G401 (cell line): ENCODE measurements at places on chromosomes 2 and 18. TPM values are rescaled to one million over a fixed set of nuclear protein-coding genes. Genes with fewer than 3 reads are reported as not detected.

Gene EHD3
- 3.5 and 4.9 TPM in 2 replicates for total RNA-seq

Gene LRRC30
- total RNA-seq = not detected in 2 replicates

Gene CXCR1
- not detected in 2 replicates for total RNA-seq

Gene RTN4
- total RNA-seq = 80.7 and 110 TPM in 2 replicates

Gene SUCLG1
- total RNA-seq = 33.3 and 49.6 TPM in 2 replicates

Gene SH2D6
- not detected in 2 replicates for total RNA-seq

Gene BOLL
- total RNA-seq = not detected in 2 replicates

Gene TGFA
- not detected in 2 replicates for total RNA-seq

Gene TAF4B
- total RNA-seq = 12.3 and 19.6 TPM in 2 replicates

Gene CHRND
- total RNA-seq = not detected in 2 replicates

Gene KCNG2
- total RNA-seq = 3.8 and 8.6 TPM in 2 replicates
